Naive thymus-derived CD4-positive, alpha-beta T cell (primary cell): ENCODE measurements at places on chromosomes 12 and 14. TPM values are rescaled to one million over a fixed set of nuclear protein-coding genes. Genes with fewer than 3 reads are reported as not detected.

The CLEC4D gene
- not detected in 2 replicates for total RNA-seq

The LRTM2 gene
- total RNA-seq = not detected in 2 replicates

The IL26 gene
- not detected for total RNA-seq

The KRT6A gene
- not detected for total RNA-seq

The PDE3A gene
- total RNA-seq = not detected

The TEX22 gene
- 2.4 TPM for total RNA-seq

The PPP1R3E gene
- total RNA-seq = 67.0 TPM

The C12orf50 gene
- 0.11 TPM for total RNA-seq

The SALL2 gene
- 8.2 TPM for total RNA-seq

The CHGA gene
- total RNA-seq = not detected

The RNU4-1 gene
- 3,107 and 3,323 TPM in 2 replicates for total RNA-seq

The TAS2R8 gene
- not detected for total RNA-seq

The PRICKLE1 gene
- total RNA-seq = 0.10 and 0.25 TPM in 2 replicates
